ENCODE measurements at places on chromosomes 7 and 10.

- no peak for DNase-seq
These were observed 994 bp downstream of the SLC25A28 start for GRCh38 chr10:99619090-99619800.

- no peak for DNase-seq
These were observed 93.8 kb downstream of the MAPK8 start for GRCh38 chr10:48400129-48400849.

DNA sequence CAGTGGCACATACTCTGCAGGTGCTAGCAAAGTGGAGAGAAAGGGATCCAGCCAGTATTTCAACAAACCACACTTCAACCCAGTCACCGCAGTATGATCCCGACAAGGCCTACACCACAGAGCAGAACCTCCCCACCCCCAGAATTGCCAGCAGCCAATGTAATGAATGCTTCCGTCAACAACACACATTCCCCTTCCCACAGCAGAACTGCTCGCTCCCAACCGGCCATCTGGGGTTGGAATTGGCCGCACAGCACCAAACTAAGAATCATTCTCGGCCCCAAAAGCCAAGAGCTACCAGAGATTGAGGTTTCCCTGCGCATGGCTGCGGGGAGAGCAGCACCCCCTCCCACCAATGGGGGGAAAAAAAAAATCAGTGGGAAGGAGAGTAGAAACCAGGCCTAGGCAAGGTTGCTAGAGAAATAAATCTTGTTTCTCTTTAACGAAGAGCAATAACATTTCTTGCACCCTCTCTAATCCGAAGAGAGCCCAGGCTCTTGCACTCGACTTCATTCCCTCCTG lies 1.1 kb downstream of the WASL start:
- peak; percentile 33 for DNase-seq

DNA sequence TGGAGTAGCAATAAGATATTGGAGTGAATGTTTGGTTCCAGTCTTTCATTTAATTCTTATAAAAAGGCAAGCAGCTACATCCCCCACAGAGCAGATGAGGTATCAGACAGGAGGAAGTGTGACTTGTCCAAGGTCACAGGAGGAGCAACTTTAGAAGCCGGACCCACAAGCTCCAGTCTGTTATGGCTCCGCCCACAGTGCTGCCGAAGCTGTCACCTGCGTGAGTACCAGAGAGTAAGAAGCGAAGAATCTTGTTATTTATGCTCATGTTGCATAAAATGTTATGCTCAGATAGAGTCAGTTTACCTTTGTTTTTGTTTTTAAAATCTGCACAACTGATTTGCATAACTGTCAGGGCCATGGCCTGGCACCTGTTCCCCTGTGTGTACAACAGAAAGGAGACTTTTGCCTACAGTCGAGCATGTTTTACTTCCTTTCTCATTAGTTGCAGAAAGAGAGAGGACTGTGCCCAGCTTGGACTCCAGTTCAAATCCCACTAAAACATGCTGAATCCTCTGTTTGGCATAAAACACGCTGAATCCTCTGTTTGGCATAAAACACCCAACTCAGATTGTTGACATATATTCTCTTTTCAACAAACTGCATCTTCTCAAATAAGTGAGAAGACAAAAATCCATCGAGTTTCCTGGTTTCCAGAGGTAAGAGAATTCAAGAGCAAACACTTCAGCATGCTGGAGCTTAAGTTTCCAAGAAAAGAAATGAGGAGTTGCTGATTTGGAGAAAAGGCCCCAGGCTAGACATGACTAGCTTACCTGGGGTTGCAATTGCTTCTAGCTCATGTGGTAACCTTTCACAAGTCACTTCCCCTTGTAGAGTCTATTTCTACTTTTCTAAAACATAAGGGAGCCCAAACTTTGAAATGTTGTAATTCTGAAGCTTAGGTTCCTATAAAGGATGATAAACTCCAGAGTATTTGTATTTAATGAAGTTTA lies 409.8 kb upstream of the ZMIZ1 start:
- no peak for DNase-seq

DNA sequence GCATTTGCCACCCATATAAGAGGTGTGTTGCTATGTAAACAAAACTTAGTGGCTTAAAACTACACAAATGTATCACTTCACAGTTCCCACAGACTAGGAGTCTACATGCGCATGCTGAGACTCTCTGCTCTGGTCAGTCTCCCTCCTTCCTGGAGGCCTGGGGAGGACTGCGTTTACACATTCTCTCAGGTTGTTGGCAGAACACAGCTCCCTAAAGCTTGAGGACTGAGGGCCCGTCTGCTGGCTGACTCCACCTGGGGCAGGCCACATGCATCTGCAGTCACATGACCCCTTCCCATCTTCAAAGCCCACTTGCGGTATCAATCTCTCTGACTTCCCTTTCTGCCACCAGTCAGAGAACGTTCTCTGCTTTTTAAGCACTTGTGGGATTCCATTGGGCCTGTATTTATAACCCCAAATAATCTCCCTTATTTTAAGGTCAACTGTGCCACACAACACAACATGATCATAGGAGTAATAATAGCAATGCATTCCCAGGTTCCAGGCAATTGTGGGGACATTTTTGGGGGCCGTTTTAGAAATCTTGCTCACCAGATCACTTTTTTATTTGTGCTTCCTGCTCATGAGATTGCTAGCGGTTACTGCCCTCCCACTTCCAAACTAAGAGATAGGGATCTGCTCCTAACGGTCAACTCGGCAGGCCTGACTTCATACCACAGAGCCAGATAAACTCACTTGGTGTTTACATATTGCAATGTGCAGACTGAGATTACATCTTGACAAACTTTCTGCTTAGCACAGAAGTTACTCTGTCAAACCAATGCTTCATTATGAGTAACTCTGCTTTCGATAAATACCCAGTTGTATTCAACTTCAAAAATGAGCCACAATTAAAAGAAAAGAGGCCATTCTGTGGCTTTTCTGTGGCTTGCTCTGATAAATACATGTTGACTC lies 96.3 kb downstream of the ALOX5 start:
- DNase-seq: no peak

DNA sequence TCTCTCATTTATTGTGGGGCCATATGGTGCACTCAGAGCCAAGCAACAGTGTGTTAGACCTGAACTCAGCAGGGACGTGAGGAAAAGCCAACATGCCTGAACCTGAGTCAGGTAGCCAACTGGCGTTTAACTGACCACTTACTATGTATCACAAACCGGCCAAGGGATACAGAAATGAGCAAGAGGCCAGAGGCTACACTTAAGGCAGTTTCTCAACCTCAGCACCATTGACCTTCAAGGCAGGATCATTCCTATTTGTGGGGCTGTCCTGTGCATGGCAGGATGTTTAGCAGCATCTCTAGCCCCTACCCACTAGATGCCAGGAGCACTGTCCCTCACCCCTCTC lies 103.5 kb upstream of the NANOS1 start:
- DNase-seq: no peak

DNA sequence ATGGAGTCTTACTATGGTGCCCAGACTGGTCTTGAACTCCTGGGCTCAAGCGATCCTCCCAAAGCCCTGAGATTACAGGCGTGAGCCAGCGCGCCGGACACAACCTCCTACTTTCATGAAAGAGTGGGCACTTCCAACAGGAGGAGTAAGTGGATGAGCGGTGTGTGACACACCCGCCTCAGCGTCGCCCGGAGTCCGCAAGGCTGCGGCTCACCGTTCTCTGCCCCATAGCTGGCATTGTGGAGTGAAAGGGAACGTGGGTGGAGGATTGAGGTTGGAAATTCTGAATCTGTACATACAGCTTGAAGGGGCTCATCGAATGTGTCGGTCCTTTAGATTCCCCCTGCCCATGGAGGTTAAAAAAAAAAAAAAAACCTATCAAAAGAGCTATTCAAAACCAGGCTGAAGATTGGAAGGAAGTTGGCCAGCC lies 524 bp upstream of the PRXL2A start:
- no peak for DNase-seq

DNA sequence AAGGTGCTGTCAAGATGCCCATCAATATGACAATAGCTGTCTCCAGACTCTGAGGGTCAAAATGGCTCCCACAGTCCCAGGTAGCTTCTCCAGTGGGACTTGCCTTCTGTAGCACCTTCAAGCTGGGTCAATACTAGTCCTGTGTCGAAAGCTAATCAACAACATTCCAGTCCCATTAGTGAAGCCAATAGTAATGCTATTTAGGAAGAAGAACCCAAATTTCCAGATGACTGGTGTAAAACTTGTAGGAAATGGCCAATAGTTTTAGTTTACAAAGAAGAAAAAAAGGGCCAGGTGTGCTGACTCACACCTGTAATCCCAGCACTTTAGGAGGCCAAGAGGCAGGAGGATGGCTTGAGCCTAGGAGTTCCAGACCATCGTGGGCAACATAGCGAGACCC lies 2.0 kb upstream of the SPOCK2 start:
- DNase-seq: no peak

GRCh38 chr7:67692425-67692824 lies 695.8 kb downstream of the TYW1 start:
- DNase-seq: no peak

DNA sequence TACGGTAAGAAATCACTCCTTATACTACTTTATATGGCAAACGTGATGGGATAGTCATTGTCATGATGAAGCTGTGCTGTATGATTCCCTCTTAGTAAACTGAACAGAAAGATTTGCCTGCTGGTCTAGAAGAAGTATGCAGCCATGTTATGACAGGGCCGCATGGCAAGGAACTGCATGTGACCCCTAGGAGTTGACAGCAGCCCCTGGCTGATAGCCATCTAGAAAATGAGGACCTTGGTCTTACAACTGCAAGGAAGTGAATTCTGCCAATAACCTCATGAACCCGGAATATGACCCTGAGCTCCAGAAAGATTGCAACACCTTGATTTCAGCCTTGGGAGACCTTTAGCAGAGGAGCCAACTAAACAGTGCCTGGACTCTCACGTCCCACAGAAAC lies 193.3 kb downstream of the SEMA3E start:
- DNase-seq: no peak

GRCh38 chr7:35286422-35286821 lies 32.5 kb upstream of the TBX20 start:
- DNase-seq: no peak

GRCh38 chr7:85196696-85197095 lies 9.8 kb upstream of the SEMA3D start:
- no peak for DNase-seq

GRCh38 chr7:143345428-143345900 lies 17.0 kb downstream of the FAM131B start:
- no peak for DNase-seq

DNA sequence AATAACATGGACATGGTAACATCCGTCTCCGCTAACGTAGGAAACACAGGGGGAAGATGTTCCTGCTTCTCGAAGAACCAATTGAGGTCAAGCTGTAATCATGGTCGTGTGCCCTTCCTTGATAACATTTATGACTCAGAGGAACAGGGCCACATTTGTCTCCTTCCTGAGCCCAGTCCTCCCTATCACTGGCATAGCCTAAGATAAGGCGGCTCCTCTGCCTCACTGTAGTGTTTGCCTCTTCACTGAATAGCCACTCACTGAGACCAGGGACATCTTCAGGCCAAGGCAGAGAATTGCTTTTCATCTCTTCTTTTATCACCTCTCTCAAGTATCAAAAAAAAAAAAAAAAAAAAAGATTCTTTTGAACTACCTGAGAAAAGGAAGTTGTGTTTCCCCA lies 5.4 kb upstream of the GRM8 start:
- no peak for DNase-seq

DNA sequence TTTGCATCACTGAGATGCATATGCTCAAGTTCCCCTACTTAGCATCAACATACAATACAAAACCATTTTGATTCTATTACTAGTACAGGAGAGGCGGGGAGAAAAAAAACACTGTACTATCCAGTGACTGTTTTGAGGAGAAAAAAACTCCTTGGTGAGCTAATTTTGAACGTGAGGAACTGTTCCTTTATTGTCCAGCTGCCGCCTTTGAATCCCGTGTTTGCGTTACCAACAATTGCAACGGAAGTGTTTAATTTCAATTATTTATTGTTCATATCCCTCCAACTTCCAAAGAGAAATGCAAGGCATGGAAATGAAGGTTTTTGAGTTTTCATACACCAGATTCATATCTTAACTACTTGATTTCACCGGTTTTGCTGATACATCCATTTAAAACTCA lies 66.4 kb upstream of the ARHGAP21 start:
- DNase-seq: no peak

- DNase-seq: no peak
These were observed 195.1 kb upstream of the HABP2 start for GRCh38 chr10:113357681-113358300.

Data from substantia nigra (tissue), 51 donors.